ENCODE measurements at places on chromosomes 2 and 18.

- DNase-seq = no peak
These were observed 12.6 kb downstream of the ERMN start for GRCh38 chr2:157312866-157313486.

DNA sequence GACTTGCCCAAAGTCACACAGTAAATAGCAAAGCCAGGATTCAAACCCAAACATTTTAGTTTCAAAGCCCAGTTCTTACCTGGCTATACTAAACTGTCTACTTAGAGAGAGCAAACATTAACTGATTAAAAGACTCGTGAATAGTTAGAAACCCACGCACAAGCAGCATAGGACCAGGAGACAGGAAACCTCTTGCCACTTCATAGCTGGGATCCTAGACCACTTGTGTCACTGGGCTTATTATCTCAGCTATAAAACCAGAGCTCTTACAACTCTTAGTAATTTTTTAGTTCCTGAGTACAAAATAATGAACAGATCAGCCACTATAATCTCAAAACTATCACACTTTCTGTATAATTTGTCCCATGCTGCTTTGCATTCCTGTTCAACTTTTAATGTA lies 2.4 kb upstream of the AAK1 start:
- no peak for DNase-seq

DNA sequence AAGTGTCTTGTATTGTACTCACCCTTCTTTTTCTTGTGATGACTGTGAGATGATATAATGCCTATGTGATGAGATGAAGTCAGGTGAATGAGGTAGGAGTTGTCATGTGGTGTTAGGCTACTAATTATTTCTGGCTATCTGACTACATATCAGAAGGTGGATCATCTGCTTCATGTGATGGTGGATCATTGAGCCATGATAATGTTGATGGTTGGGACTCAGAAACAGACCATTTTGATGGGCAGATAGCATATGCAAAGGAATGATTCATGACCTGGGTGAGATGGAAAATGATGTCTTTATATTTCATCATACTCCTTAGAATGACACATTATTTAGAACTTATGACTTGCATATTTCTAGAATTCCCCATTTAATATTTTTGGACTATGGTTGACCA lies 19.5 kb downstream of the ANKRD30B start:
- no peak for DNase-seq

- DNase-seq = no peak
These were observed 825.7 kb downstream of the SUCLG1 start for GRCh38 chr2:83633423-83633822.

- DNase-seq = no peak
These were observed 296.9 kb upstream of the STON1 start for GRCh38 chr2:48233005-48233404.

DNA sequence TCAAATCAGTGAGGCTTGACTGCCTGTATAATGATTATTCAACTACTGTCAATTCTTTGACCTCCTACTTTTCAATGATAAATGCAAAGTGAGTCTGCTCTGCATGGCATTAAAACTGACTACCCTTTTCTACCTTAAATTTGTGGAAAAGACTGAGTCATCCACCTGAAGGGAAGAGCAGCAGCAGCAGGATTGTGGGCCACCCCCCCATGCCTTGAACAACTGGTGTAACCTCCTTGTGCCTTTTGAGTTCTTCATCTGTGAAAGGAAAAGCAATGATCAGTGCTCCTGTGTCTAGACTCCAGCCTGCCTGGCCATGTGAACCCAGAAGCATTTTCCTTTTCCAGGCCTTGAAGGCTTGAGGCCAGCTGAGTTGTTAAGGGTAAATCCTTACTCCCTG lies 102.9 kb downstream of the OSR1 start:
- no peak for DNase-seq

- DNase-seq = no peak
These were observed 104.3 kb downstream of the KCNH7 start for GRCh38 chr2:162734287-162734686.

DNA sequence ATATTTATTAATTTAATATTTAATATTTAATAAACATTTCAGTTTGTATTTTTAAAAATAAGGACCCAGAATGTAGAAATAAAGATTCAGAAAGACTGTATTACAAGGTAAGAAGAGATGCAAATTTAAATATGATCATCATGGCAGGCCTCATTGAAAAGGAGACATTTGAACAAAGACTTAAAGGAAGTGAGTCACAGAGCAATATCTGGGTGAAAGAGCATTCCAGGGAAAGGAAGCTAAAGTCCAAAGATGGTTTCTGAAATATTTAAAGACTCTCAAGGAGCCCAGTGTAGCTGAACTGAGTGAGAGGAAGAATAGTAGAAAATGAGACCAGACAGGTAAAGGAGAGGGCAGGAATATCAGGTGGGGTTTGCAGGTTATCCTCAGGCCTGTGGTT lies 5.9 kb downstream of the SCYGR4 start:
- no peak for DNase-seq

- DNase-seq = peak; percentile 22
These were observed 4.2 kb downstream of the RPRM start for GRCh38 chr2:153474407-153474806.

DNA sequence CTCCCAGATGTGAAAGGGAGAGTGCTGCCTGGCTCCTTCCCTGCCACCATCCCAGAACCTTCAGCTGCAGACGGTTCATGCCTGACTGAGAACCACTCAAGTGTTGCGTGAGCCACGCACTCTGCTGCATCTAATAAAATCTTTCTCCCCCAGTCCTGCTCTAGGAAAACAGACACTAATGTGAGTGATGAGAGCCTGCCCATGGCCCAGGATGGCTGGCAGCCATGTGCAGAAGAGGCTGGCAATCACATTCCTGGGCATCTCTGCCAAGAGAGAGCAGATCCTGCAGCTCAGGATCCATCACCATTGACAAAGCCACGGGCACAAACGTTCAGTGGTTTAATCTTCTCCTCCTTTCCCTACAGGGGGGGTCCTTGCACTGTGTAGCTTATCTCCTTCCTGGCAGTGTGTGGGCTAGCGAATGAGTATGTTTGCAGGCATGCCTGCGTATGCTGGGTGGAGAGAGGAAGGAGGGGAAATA lies 477.5 kb downstream of the SLC4A3 start:
- peak; percentile 23 for DNase-seq

DNA sequence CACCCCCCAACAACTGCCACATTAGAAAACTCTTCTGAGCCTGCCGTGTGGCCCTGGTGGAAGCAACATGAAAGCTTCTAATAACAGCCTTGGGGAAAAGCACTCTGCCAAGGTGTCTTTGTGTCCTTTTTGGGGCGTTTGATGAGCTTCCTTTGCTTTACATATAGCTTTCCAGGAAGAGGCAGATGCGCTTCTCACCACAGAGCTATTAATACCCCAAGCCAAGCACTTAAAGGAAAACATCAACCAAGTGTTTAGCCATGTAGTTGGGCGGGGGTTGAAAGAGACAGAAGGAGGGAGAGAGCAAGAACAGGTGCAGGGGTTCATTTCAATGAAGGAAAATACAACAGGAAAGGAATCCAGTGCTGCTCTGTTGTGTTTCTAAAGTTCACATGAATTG lies 176.1 kb downstream of the VAPA start:
- DNase-seq = no peak

DNA sequence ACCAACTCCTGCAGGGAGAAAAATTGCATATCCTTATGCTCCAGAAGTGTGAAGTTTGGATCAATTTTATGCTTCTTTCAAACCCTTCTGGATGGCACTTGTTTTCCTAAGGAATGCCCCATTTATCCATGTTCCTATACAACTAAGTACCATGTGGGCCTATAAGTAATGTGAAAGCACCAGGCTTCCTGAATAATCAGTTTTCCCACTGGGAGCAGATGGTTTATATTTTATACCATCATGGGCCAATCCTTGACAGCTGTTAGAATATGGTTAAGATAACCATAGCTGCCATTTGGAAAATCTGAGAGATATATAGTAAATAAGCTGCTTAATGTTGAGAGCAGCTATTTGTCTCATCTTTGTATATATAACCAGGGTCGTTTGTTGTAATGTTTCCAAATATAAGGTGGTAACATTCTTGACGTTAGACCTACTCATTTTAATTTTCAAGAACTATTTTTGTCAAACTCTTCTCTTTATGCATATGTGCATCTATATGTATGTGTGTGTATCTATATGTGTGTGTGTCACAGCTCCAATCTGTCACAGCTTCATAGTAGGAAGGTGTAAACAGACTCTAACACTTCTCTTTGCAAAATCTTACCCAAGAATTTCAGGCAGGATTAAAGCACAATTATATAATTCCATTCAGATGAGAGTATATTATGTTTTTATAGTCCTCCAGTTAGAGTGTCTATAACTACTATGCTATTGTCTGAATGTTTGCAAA lies 458.7 kb upstream of the GCFC2 start:
- DNase-seq = no peak

GRCh38 chr2:99085421-99085820 lies 56.1 kb upstream of the C2orf15 start:
- DNase-seq = no peak

- no peak for DNase-seq
These were observed 73.9 kb upstream of the NCKAP5 start for GRCh38 chr2:133641942-133642725.

DNA sequence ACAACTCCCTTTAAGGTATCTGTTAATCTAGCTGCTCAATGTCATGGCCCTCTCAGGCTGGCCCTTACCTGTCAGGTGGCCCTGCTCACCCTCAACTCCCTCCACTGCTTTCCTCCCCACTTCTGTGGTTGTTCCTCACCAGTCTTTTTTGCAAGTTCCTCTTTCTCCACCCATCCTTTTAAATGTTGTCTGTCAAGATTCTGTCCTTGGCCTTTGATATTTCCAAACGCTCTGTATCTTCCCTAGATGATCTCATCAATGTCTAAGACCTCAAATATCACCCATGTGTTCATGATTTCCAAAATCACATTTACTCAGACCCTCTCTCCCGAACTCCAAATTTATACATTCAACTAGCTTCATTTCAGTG lies 3.5 kb downstream of the PTPN2 start:
- DNase-seq = no peak

DNA sequence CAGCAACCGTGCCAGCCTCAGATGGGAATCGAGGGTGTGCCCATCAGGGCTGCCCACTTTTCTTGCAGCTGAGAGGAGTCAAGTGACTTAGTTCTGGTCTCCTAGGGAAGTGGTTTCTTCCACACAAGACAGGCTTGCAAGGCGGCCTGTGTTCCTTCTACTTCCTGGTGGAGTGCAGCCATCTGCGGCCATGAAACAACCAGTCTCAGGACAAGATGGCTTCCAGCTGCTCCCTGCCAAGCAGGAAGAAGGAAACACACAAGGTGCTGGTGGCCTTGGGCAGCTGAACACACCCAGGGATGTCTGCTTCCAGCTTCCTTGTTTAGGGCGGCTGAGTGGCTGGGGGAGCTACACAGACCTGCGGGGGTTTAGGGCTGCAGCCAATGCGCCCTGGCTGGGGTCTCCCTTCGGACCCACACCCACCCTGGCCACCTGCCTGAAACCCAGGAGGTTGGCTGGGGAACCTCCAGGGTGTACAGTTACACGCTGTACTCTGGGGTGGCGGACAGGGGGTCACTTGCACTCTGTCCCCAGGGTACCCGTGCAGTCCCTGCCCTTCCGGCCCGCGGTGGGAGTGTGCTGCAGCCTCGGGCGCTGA lies 34.7 kb downstream of the PTPN18 start:
- no peak for DNase-seq

DNA sequence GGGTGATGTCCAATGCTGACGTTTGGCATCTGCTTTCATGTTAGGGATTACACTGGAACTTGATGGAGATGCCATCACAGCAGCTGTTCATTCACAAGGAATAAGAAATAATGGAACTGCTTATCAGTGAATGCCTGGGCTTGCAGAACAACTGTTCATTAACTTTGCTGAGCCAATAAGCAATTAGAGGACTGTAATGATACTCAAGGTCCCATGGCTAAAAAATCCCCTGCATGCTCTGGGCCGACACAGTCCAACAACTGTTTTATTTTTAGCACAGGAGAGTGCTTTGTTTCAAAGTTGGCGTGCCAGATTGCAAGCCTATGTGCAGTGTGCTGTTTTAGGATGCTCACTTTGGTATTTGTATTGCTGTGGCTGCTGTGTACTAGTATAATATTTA lies 408.0 kb upstream of the RGPD4 start:
- DNase-seq = no peak

- DNase-seq = no peak
These were observed 2.5 kb downstream of the ADI1 start for GRCh38 chr2:3516831-3517230.

- no peak for DNase-seq
These were observed 40.2 kb upstream of the TGIF1 start for GRCh38 chr18:3409811-3410210.

DNA sequence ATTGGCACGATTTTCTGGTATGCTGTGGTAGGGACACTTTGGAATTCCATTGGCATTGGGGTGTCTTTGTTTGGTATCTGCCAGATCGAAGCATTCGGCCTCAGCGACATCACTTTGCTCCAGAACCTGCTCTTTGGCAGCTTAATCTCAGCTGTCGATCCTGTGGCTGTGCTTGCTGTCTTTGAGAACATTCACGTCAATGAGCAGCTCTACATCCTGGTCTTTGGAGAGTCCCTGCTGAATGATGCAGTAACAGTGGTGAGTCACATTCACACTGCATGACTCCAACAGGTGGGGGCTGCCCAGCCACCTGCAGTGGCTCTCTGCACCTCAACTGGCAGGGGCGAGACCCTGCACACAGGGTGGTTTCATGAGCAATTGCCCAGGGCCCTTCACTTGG lies 38.4 kb downstream of the SLC9A2 start:
- DNase-seq = no peak

DNA sequence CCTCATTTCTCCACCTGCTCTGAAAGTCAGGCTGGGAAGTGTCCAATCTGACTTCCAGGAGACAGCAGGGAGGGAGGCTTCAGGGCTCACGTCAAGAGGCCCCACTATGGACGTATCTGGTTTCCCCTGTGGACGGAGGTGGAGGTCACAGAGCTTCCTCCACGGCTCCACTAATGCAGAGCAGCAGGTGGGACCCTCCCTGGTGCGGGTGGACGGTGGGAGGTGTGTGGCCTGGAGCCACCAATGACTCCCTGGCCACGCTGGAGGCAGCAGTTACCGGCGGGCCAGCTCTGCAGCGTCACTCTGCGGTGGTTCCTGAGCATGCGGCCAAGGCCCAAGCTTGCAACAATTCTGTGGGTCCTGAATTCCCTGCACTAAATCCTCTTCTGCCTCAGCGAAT lies 9.0 kb downstream of the CRACDL start:
- DNase-seq = no peak

Measured in ELF-1 (cell line).